ENCODE measurements at places on chromosomes 6 and 20.

DNA sequence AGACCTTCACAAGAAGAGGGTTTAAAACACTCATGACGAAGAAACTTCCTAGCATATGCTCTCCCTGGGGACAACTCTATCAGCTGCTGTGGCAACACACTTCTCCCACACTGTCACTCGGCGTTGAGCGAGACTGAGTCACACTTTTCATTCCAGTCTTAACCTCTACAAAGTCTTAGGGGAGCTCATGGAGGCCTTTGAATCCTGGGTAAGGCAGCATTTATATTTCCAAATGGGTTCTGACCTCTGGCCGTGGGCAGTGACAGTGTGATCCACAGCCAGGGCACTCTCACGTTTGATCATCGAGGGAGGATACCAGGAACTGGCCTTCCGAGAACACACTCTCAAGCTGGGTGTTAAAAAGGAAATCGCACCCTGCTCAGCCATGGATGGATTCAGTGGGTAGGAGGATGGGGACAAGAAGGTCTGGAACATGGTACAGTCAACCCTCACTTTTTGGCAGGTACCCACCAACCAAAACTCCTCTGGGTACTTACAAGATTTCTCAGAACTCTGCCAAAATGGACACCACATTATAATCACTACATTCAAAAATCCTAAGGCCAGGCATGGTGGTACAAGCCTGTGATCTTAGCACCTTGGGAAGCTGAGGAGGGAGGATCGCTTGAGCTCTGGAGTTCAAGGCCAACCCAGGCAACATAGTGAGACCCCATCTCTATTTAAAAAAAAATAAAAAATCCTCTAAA, 19.6 kb downstream of the RRBP1 start:
- no peak for DNase-seq

DNA sequence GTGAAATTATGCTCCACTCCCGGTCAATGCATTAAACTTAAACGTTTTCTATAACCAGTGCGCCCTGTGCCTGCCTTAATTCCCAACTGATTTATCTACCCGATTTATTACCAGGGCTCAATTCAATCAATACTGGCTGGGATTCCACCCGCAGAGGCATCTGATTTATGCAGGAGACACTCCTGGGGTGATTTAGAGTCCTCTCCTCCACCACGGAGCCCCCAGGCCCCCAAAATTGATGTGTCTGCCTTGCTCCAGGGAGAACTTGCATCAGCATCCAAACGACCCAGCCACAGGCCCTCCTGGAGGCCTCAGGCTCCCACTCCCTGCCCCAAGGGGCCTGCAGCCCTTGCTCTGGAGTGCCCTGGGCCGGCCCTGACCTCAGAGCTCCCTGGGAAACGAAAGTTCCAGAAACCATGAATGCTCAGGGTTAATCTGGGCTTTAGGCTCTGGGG, 29.5 kb downstream of the ANKRD60 start:
- DNase-seq = no peak

DNA sequence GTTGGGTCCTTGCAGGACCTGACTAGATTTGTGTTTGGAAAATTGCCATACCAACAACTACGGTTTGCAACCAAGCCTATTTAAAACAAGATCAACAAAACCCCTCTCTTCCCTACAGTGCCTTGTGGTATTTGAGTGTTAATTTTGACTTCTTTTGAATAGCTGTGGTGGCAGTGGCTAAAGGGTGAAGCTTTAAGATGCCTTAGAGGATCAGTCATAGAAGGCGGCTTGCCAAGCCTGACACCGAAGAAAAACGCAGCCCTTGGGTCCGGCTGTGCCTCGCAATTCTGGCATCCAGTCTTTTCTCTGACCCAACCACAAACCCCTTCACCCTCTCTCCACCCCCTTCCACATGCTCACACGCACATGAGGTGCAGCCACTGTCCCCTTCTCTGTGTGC, 32.6 kb downstream of the BMP6 start:
- no peak for DNase-seq

DNA sequence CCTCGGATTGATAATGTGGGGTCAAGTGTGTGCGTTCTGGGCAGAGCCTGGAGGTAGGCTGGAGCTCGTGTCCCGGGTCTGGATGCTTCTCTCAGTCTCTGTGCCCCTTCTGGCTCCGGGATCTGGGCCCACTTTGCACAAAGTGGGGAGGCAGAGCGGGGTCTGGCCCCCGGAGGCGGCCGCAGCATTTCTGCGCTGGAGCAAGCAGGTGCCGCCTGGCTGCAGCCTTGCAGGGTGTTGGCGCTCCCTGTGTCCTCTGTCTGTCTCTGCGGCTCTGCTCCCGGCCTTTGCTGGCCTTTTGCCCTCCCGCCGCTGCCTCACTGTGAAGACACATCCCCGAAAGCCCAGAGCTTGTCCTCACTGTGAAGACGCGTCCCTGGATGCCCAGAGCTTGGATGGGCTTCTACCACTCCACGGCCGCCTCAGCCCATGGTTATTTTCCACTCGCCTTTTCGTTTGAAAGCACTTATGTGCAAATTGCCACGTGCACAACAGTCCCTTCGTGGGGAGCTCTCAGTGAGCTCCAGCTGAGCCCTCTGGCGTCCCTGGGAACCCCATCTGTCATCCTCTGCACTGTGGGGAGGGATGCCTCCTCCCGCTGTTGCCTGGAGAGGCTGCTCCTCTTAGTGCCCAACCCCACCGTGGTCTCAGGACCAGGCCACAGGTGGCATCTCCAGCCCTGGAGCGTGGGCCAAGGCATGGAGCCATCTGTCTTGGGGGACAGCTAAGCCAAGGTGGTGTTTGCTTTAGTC, 17.4 kb downstream of the SLCO4A1 start:
- no peak for DNase-seq

DNA sequence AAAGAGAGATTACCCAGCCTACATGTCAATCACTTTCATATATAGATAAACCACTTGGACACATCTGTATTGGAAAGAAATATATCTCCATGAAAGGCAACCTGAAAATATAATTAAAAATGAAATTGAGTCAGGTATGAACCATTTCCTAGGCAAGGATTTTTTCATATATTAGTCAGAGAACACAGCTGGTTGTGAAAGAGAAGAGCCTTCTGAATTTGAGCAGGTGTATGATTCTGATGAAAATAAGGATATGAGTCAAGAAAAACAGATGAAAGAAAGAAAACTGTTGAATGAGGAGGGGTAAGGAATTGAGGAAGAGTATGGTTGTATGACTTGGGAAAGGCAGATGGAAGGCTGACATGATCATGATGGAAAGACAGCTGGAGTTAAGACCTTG, 441.1 kb downstream of the HAO1 start:
- DNase-seq = no peak

DNA sequence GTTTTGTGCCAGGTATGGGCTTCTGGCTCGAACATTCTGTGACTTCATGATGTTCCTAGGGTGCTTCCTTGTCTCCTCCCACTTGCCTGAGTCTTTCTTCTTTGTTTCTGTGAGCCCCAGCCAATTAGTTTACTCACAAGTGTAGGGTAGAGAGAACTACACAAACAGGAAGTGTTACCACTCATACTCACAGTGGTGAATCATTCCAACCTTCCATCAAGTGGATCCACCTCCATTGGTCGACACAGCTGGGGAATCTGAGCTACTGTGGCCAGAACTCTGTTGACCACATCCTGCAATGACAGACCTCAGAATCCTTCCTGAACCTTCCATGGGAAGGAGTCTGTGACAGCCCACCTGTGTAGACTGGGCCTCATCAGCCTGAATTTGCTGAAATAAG, 76.8 kb downstream of the UNC5CL start:
- no peak for DNase-seq

DNA sequence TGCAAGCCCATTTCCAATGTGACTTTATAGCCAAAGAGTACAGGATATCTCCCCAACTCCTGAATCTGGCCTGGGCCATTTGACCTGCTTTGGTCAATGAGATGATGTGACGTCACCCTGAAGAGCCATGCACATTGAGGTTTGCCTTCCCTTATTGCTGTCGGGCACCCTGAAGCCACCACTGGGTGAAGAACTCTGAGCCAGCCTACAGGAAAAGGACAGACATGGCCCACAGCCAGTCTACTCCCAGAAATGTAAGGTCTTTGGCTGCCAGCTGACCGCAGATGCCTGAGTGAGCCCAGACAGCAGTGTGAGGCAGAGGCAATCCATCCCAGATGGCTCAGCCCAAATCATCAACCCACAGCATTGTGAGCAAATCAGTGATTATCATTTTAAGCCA, 3.7 kb upstream of the SYNDIG1 start:
- DNase-seq = no peak

DNA sequence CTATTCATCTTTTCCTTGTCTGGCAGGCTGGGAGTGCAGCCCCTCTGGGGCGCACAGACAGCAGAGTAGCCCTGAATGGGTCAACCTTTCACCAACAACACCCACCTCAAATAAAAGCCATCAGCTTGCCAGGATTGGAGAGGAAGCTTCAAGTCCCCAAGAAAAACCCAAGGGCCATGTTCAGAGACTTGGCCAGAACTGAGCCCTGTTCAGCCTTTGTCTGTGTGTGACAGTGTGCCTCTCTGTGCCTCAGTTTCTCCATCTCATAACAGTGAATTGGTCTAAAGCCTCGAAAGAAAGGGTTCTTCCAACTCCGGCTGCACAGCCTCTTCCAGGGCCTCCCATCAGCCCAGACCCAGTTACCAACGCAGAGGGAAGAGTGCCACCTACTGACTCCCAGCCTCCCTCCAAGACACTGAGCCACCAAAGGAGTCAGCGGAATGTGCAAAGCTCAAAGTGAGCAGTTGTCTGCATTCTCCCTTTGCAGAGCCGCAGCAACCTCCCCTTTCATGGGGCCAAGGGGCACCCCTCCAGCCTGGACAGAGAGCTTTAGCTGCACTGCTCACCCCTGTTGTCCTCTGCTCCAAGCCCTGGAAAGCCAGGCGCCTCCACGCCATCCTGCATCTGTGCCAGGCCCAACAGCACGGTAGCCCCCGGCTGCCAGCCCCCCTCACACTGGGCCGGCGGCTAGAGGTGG, 82.7 kb upstream of the TOP1 start:
- peak; percentile 31 for DNase-seq

GRCh38 chr6:135283926-135284325, 102.8 kb downstream of the MYB start:
- no peak for DNase-seq

GRCh38 chr20:44394702-44395460, 39.4 kb downstream of the HNF4A start:
- no peak for DNase-seq

- no peak for DNase-seq
Observed at GRCh38 chr20:49941456-49941855, 5.3 kb downstream of the RNF114 start.

DNA sequence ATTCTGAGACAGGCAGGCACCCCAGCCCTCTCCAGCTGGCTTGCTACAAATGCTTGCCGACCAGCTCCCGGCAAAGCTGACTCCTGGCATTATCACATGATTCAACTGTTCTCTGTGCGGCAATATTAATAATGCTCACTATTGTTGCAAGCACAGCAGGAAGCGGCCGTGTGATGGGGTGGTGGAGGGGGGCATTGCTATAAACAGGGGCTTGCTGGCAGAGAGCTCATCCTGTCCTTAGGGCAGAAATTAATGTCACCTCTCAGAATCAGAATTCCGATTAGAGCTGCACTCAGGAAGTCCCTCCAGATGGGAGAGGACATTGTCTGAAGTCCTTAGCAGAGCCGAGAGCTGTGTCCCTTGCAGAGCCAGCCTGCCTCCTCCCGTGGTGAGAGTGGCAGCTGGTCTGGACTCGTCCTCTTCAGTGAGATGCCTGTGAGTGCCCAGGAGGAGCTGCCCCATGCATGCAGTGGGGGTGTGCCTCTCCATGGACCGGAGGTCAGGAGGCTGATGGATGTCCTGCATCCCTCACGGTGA, 162.5 kb downstream of the CDH4 start:
- DNase-seq = no peak

- DNase-seq = no peak
Observed at GRCh38 chr6:165863801-165864200, 200.8 kb upstream of the PDE10A start.

GRCh38 chr6:106163966-106164877, 78.1 kb downstream of the PRDM1 start:
- DNase-seq = no peak

- no peak for DNase-seq
Observed at GRCh38 chr6:109087661-109088264, 6.9 kb downstream of the SESN1 start.

DNA sequence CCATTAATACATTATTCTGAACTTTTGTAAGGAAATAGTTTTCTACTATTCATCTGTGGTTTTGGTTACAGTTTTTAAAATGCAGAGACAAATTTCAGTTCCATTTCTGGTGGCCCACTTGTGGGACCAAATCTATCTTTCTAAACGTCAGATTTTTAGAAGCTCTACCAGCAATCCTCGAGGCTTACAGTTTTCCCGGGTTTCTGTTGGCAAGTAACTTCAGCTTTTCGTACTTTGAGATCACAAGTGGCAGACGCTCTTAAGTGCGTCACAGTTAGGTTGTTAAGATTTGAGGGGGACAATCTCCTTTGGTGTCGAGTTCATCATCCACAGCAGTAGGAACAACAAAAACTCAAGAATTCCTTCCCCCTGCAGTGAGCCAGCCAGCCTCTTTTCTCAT, 60.0 kb downstream of the JARID2 start:
- DNase-seq = no peak

- no peak for DNase-seq
Observed at GRCh38 chr6:36642913-36643817, 35.3 kb upstream of the CDKN1A start.

- no peak for DNase-seq
Observed at GRCh38 chr20:48877304-48877703, 44.2 kb upstream of the ARFGEF2 start.

GRCh38 chr6:33248643-33248931, 23.1 kb downstream of the VPS52 start:
- no peak for DNase-seq

- no peak for DNase-seq
Observed at GRCh38 chr6:100462706-100463629, 1.8 kb downstream of the SIM1 start.

DNA sequence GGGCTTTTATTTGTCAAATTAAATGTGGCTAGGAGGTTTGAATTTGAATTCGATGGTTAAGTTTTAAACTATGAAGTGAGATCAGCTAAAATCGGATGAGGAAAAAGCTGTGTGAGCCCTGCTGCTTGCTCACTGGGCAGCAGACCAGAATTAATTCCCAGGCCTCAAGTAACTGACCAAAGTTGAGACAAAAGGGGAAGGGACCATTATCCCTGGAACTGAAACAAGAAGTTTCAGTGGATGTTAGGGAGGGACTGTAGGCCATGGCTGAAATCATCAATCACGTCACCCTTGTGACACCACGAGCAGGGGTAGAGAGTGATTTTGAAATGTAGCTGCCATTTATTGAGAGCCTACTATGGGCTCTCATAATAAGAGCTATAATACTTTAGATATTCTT, 7.0 kb upstream of the PRSS35 start:
- DNase-seq = no peak

- no peak for DNase-seq
Observed at GRCh38 chr20:51614687-51615086, 72.2 kb upstream of the NFATC2 start.

GRCh38 chr20:63042448-63043071, 35.8 kb upstream of the BHLHE23 start:
- no peak for DNase-seq

DNA sequence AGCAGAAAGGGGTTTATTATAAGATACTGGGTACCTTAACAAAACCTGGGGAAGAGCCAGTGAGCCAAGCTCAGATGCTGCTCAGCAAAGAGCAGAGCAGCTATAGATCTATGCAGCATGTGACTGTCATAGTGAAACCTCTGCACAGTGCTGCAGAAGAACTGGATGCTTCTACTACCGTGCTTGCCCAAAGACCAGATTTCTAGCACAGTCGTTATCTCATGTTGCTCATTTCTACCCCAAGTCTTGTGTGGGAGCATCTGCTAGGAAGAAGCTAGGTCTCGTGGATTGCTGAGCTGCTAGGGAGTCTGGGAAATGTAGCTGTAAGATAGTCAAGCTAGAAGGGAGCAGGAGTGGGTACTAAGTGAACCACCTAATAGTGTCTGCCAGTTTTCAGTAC, 31.7 kb upstream of the GNRH2 start:
- DNase-seq = no peak

All from progenitor cell of endocrine pancreas (in vitro differentiated cells).